ENCODE measurements at places on chromosomes 3 and 15.
A peak's percentile ranks its signal among the peaks of the same experiment; 100 is the strongest.

- no peak for DNase-seq
Measured at GRCh38 chr3:157086060-157086750, 73.7 kb downstream of the CCNL1 start.

GRCh38 chr3:37935756-37936666 is 54.6 kb upstream of the VILL start:
- DNase-seq = no peak

- DNase-seq = peak; percentile 21
Measured at GRCh38 chr3:72590732-72591221, 257.5 kb downstream of the SHQ1 start.

DNA sequence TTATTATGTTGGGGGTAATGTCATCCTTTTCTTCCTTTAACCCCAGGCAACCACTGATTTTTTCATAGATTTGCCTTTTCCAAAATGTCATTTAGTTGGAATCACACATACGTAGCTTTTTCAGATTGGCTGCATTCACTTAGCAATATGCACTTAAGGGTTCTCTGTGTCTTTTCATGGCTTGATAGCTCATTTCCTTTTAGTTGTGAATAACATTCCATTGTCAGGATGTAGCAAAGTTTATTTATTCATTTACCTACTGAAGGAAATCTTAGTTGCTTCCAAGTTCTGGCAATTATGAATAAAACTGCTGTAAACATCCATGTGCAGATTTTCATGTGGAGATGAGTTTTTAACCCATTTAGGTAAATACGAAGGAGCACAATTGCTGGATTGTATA is 125.4 kb downstream of the AGBL1 start:
- DNase-seq = no peak

- DNase-seq = no peak
Measured at GRCh38 chr3:161454615-161455014, 42.0 kb upstream of the OTOL1 start.

GRCh38 chr15:61841466-61841865 is 218.8 kb downstream of the VPS13C start:
- no peak for DNase-seq

- DNase-seq = no peak
Measured at GRCh38 chr3:1404270-1404962, 311.6 kb downstream of the CNTN6 start.

DNA sequence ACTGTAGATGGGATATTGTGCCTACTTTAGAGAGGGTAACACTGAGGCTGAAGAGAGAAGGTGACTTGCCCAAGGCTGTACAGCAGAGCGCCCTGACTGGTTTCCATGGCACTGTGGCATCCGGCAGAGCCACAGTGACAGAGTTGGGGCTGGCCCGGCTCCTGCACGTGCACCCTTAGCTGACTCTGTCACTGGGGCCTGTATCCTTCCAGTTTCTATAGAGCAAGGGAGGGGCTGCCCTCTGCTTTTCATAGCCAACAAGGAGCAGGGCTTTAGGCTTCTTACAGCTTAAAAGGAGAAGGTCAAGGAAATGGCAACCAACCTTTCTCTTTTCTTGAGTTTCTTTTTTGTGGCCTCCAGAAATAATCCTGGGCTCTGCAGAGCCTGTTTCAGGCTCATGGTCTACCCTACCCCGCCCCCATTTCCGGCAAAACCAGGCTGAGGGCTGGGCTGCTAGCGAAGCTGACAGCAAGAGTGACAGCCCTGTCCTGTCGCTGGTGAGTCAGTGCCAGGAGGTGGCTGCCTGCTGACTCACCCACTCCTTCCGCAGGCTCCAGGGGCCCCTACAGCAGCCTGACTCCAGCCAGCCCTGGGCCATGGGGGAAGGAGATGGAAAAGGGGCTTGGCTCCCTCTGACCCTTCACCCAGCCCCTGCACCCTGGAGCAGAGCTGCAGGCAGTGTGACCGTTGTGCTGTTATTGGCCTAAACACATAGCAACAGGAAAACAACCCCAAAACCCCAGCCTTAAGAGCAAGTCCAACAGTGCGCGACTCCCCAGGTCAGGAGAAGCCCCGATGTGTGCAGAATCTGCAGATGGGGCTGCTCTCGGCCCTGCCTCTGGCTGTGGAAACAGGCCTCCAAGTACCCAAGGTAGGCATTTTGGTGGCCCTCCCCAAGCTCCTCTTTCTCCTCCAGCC is 29.8 kb downstream of the SLC6A6 start:
- peak; percentile 64 for DNase-seq

DNA sequence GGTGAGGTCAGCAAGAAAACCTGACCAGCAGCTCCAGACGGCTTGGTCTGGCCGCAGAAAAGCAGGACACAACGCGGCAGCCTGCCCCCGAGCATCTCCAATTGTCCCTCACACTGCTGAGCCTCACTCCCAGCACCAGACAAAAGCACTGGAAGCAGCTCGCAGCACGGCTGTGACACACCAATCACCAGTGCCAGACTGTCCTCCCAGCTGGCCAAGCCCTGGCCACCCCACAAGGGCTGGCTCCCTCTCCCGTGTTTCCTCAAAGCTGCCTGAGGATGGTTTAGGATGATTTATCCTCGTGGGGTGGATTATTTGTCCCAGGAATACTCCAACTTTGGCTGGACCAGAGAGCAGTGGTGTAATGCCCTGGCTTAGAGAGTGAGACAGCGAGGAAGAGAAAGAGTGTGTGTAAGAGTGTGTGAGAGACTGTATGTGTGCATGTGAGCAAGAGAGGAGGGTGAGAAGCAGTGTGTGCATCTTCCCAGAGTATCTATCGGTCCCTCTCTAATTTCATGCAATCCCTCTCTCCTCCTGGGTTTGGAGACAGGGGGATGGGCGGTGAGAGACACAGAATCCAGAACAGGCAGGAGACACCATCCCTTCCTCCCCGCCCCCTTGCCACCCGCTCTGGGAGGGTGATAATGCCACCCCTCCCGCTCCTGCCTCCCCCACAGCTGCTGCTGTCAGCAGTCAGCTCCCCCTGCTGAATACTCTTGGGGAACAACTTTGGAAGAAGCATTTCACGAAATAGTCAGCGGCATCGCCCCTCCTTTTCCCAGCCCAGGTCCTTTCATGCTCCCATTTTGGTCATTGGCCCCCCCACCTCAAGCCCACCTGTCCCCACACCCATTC is 34.2 kb downstream of the SEMA5B start:
- DNase-seq = no peak

DNA sequence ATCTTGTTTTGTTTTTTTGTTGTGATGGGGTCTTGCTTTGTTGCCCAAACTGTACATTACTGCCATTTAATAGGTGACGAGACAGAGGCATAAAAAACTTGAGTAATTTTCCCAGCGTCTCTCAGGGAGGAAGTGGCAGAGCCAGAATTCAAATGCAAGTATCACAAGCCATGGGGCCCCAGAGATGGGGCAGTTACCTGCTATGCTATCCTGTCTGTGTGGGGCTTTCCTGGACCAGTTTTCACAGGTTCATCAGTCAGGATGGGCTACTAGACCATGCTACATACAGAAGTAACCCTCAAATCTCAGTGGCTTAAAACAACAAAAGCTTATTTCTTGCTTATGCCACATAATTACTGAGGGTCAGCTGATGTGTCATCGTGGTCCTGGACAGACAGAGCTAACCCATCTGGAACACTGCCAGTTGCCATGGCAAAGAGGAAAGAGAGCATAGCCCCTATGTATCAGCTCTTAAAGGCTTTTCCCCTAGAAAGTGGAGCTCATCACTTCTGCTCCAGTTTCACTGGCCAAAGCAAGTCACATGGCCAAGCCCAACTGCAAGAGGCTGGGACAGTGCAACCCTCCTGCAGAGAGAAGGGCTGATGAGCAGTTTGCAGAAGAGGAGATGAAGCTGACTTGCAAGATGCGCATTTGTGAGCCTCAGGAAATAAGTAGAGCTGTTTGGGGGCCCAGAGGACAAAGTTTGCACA is 31.7 kb upstream of the SYNM start:
- DNase-seq = no peak

DNA sequence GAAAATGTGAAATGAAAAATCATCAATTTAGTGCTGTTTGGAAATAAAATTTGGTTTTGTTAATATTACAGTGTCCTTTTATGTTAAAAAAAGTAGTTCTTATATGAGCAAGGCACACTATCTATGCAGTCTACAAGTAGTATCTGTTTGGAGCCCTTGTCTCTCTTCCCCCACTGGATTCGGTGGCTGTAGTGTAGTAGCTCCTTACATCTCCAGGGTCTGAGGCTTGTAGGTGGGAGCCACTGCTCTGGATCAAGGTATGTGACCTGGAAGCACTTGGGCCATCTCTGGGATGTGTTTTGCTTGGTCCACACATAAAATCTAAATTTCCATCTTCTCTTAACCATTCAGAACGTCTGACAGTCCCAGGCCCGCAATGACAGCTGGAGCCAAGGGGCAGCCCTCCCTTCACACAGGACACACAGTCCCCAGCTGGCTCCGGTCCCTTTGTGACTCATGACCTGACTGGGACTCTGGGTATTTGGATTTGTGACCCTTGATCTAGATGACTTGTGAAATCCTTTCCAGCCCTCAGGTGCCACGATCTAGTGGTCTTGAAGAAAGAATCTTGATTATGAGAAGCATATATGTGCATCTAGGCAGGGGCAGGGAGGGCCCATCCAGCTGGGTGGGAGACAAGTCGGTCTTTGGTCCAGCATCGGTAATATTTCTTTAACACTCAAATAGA is 80.0 kb downstream of the USP13 start:
- no peak for DNase-seq

- no peak for DNase-seq
Measured at GRCh38 chr3:175258763-175259162, 399.6 kb downstream of the NAALADL2 start.

DNA sequence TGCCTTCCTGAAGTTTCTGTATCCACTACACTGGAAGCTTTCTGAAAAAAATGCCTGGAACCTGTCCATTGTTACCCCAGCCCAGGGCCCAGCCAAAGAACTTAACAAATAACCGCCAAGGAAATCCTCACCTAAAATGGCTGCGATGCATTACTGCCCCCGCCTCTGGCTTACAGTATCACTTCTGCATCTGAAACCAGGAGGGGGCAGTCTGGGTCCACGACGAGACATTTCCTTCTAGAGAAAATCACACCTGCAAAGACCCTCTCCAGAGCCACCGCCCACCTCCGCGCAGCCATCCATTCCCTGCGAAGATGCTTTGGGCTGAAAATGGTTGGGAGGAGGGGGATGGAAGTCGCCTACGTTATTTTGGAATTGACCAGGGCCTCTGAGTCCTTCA is 22.4 kb upstream of the CELF6 start:
- DNase-seq = peak; percentile 31

DNA sequence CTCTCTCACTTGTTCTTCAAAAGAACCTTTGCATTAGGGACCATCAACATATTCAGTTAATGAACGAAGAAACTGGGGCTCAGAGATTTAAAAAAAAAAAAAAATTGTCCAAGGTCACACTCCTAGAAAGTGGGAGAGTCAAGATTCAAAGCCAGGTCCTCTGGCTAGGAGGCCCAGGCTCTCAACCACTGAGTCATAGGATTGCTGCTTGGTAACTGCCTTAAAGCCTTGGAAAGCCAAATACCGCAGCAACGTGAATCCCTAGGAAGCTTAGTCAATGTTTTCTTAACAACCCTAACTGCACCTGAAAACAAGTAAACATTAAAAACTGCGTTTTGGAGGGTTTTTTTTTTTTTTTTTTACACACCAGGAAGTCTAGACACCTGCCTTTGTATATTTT is 156.8 kb downstream of the WNT5A start:
- DNase-seq = no peak

- DNase-seq = no peak
Measured at GRCh38 chr3:190575437-190576185, 61.7 kb downstream of the IL1RAP start.

DNA sequence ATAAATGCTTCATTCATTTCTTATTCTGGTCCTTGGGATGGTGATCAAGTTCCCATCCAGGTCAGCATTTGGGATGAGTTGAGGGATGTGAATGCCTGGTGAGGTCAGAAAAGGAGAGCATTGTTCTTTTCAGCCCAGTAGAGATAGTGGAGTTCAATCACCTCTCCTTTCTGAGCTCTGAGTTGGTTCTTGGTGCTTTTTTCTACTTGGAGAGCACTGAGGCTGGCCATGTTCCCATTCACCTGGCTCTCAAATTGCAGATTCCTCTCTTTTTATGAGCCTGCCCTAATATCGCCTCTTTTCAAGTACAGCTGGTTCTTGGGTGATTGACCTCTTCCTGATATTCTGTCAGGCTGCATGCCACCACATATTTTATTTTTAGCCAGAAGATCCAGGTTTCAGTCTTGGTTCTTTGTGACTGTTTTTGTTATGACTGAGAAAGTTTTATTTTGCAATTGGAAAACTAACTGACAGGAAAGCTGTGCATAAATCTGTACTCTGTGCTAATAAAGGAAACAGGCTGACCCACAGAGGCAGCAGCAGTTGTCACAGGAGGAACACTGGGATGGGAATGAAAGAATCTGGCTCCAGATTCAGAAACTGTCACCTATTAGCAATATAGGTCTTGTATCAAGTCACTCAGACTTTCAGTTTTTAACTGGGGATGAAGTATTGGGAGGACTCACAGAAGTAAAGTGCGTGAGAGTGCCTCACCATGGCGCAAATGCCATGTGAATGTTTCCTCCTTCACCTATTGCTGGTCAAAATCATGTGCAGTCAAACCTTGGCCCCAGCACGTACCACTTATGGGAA is 10.7 kb downstream of the AQP9 start:
- DNase-seq = no peak

DNA sequence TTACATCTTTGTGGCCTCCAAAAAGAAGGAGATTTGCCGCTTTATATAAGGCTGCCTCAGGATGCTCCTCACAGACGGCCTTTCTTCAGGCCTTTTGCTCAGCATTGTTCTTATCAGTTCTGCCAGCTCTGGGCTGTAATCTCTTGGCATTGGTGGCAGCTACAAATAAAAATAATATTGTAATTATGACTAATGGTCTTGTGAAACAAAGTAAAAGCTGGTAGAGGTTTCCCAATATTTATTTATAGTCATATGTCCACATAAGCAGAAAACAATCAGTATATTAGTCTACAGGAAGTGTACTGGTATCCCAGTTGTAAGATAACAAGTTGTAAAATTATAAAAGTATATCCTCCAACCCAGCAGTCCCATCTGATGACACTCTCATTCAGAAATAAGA is 7.3 kb downstream of the NEK4 start:
- no peak for DNase-seq

GRCh38 chr15:85539491-85539890 is 159.1 kb downstream of the AKAP13 start:
- DNase-seq = no peak

- no peak for DNase-seq
Measured at GRCh38 chr15:70435872-70436271, 327.5 kb downstream of the UACA start.

DNA sequence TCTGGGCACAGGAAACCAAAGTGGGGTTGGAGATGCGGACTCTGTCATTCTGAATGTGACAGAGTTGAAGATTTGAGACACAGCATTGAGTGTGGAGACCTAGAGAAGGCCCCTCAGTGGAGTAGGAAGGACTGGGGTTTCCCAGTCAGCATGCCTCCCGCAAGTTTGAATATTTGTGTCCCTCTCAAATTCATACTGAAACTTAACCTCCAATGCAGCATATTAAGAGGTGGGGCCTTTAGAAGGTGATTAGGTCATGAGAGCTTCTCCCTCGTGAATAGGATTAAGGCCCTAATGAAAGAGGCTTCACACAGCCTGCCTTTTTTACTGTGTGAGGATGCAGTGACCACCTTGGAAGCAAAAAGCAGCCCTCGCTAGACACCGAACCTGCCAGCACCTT is 8.0 kb downstream of the HDDC3 start:
- no peak for DNase-seq

GRCh38 chr15:74443100-74443909 is 9.5 kb upstream of the SEMA7A start:
- no peak for DNase-seq

- DNase-seq = no peak
Measured at GRCh38 chr15:41985236-41986160, 13.1 kb upstream of the EHD4 start.

Measured in HEK293T (cell line).